Hindlimb muscle (tissue), 1 donor: ENCODE measurements at places on chromosomes 7 and 10.
A peak's percentile ranks its signal among the peaks of the same experiment; 100 is the strongest.

DNA sequence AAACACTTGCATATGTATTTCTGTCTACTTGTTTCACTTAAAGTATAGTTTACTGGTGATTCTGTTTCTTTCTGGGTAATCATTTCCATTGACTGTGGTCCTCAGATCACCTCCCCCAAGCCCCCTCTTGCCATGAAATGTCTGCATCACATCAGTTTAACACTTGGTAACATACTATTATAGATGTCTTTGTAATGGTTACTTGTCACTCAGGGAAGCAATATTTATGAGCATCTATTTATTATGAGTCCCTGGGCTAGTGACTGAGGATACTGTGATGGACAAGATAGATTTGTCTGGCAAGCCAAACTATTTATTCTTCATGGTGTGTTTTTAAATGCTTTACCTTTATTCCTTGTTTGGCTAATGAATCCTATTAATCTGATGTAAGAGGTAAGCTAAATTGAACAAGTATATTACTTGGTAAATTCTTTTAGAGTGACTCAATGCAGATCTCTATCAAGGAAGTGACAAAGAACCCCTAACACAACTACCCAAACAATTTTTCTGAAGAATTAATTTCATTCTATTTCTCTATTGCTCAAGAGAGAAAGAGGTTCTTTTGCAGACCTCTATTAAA lies 270.9 kb downstream of the RELN start:
- no peak for DNase-seq

GRCh38 chr10:88664142-88664541 lies at the start of gene LIPF:
LIPF (plus strand) TSS chr10:88664442; CDS start chr10:88667298, 2,856 bp downstream.
- DNase-seq = no peak

DNA sequence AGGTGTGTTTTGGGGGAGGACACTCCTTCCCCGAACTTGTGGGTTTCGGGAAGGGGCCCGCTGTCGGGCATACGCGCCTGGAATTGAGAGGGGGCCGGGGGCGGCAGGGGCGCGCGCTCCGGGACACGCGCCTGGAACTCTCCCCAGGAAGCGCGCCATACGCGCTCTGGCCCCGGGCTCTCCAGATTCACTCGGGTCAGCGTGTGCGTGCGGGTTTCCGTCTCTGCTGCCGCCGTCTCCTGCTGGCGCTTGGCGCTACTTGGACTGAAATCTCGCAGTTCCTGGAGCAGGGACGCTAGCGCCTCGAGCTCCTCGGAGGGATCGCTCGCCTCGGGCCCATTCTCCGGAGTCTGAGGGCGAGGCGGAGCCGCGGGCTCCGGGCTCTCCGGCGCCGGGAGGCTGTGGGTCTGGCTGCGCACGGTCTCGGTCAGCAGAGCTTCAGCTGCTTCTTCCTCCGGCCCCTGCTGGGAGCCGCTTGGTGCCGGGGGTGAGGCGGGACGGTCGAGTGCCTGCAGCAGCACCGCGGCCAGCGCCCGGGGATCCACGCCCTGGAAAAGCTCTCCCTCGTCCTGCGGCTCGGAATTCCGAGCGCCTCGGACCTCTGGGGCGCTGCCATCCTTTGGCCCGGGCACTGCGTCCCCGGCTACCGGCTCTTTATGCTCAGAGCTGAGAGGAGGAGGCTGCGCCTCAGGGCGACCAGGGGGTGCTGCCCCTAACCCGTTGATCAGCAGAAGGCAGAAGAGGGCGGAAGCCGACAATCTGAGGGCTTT lies 1.1 kb downstream of the VGF start:
- DNase-seq = no peak

- peak; percentile 73 for DNase-seq
Measured at GRCh38 chr10:102461187-102462054, 10.1 kb upstream of the C10orf95 start.

- no peak for DNase-seq
Measured at GRCh38 chr7:137728426-137728825, 118.3 kb downstream of the DGKI start.

- peak; percentile 13 for DNase-seq
Measured at GRCh38 chr7:87474533-87475358, 734 bp downstream of the ABCB4 start.

DNA sequence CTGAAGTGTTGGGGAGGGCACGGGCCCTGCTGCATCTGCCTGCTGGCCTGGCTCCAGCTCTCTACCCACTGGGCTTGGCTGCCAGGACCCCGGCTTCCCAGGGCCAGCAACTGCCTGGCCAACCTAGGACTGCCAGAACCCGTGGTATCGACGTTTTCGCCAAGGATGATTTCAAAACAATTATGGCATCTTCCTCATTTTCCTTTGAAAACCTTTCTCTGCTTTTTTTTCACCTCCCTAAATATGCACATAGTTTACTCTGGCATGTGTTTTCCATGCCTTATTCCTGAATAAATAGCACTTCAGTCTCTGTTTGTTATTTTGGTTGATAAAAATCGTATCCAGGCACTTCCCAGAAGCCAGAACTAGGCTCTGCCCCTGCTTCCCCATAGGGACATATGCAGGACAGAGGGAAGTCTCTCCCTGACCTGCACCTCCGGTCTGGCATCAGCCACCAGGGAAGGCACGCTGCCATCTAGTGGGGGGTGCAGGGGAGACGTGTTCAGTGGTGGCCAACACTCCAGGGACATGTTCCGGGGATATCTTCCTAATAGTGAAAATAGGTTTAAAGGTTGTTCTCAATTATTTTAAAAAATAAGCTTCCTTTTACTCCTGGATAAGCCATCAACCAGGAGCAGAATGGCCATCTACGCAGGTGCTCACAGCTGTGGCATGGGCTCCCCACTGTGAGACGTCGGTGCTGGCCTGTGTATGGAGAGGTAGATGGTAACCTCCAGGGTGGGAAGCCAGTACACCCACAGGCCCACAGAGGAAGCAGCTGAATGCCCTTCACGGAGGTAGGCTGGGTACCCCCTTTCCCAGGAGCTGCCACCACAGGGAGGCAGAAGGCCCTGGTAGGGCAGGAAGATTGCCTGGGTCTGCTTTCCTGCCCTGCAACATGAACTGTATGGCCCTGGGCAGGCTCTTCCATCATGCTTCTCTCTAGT lies 30.7 kb upstream of the ANTXRL start:
- DNase-seq = no peak

DNA sequence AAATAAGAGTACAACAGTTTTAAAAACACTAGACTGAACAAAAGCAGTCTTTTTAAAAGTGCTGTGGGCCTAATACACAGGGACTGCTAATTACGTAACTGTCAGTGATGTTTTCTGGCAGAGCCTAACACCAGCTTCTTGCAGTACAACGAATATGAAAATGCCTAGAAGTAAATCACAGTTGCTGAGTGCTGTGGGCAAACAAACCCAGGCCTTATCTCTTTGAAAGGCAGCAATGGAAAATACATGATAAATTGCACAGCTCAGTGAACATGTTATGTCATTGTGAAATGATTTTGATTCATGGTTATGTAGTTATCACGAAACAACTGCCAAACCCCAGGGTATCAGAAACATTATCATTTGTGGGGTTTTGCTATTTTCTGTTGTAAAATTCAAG lies 428.4 kb downstream of the GFRA1 start:
- DNase-seq = no peak

DNA sequence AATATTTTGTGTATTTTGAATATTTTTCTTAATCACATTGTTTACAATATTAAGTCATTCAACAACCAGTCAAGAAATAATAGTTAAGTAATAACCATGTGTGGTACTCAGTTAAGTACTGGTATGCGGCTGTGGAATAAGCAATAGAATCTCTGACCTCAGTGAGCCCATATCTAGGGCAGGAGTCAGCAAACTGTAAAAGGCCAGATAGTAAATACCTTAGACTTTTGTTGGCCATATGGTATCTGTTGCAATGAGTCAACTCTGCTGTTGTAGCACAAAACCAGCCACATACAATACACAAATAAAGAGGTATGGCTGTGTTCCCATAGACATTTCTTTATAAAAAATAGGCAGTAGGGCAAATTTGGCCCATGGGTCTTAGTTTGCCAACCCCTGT lies 311.6 kb upstream of the SEMA3A start:
- DNase-seq = no peak

GRCh38 chr10:132332433-132332754 lies 401 bp downstream of the LRRC27 start:
- DNase-seq = peak; percentile 32

DNA sequence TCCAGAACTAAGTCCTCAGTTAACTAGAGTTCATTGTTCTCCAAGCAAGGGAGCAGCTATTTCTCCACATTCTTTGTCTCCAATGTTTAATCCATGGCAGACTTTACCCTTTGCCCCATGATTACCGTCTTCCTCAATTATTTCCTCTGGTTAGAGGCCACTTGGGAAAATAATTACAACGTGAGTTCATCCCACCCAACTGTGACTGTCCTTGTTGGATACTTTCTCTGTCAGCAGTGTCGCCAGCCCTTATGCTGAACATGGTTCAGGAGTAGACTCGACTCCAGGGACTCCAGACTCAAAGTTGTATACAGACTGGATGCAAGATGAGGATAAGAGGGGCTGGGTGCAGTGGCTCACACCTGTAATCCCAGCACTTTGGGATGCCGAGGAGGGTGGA lies 17.1 kb upstream of the SEPHS1 start:
- no peak for DNase-seq

- no peak for DNase-seq
Measured at GRCh38 chr7:151179946-151180345, 7.1 kb downstream of the ASB10 start.

DNA sequence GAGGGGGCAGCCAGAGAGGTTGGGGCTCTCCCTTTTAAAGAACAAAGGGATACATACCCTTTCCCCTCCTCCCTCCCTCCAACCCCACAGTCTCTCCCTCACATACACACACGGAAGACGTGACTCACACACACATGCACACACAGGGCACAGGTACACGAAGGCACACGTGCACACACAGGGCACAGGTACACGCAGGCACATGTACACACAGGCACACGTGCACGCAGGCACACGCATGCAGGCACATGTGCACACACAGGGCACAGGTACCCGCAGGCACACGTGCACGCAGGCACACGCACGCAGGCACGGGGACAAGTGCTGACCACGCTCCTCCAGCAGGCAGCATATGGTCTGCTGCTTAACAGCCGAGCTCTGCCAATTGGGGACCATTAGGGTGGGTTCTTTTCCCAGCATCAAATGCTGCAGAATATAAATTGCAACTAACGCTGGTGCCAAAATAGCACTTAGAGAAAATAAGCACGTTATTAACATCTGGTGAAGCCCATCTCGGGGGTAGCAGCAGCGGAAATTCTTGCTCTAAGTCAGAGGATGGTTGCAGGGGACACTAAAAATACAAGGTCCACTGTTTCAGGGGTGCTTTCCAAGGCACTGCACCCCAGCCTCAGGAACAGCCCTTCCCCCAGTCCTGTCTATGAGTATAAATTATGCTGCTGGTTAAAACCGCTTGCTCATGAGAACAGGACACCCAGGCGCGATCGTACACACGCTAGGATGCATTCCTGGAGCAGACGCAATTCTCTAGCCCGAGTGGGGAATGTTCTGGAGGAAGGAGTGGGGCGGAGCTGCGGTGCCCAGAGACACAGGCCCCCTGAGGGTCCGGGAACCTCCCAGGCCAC lies 55.2 kb upstream of the TNRC18 start:
- DNase-seq = no peak
